ENCODE measurements at places on chromosomes 16 and 17.

DNA sequence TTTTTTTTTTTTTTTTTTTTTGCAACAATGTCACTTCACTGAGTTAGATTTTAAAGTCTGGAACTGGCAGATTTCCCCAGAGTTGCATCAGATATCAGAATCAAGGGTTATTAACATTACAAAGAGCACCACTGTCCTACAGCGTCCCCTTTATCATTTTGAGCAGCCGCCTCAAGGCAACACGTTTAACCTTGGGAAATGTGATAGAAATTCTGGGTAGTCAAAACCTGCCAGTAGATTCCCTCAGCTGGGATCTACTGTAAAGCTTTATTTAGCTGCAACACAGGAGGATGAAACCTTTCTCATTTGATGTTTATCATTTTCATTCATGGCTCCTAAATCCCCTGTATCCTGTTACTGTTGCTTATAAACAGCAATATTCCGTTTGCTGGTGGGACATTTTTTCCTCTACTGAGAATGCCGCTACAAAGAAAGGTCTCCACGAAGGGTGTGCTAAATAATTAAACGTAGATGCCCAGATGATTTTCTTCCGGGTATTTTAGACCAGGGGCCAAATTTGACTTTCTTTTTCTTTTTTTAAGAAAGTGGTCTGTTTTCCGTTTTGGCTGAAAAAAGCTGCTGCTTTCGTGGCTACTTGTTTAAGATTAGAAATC lies 436.1 kb upstream of the GOT2 start:
- no peak for DNase-seq

DNA sequence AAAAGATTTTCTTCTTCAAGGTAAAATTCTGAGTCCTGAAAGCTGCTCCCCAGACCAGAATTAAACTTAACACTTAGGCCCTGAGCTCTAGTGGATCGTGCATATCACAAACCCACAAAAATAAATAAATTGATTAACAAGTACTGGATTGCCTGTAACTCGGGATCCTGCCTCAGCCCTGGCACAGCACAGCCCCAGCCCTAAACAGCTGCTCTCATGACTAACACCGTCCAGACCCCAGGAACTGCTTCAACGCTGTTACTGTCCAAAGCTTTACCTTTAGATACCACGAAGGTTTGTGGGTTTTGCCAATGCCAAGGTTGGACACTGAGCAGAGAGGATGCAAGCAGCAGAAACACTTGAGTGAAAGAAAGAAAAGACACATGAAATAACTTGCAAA lies 172.5 kb downstream of the COPRS start:
- DNase-seq: no peak

DNA sequence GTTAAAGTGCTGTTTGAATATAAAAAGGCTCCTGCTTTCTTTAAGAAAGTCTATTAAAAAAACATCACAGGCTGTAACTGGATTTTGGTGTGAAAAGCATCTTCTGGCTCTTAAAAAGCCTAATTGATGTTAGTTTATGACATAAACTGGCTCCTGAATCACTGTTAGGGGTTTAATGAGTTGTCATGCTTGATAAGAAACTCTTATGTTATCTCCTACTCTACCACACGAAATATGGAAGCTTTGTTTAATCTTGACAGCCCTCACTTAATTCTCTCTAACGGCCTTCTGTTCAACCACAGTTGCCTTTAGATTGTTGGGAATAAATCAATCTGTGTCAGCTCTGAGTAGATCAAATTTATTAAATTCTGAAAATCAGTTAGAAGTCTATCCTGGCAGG lies 51.5 kb downstream of the CPPED1 start:
- DNase-seq: no peak

GRCh38 chr17:57130708-57131461 lies 45.8 kb downstream of the AKAP1 start:
- DNase-seq: peak; percentile 95

GRCh38 chr17:16512011-16512410 lies 20.0 kb upstream of the LRRC75A start:
- DNase-seq: no peak

DNA sequence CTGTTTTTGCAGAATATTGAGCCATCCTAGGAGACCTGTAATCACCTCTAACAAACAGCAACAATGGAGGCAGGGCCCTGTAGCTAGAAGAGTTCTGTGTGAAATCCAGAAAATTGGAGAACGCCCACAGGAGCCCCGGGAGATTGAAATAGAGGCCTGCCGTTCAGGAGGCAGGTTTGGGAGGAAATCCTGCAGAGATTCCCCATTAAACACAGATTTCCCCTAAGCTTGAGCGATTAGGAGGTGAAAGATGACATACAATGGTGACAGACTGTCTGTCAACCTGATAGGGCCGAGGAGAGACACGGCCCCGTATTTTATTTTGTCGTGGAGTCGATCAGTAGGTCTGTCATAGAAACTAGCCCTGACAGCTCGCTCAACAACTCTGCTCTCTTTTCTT lies 18.2 kb downstream of the CDK5RAP3 start:
- DNase-seq: no peak

GRCh38 chr16:11743308-11744074 lies 834 bp upstream of the TXNDC11 start:
- peak; percentile 29 for DNase-seq

DNA sequence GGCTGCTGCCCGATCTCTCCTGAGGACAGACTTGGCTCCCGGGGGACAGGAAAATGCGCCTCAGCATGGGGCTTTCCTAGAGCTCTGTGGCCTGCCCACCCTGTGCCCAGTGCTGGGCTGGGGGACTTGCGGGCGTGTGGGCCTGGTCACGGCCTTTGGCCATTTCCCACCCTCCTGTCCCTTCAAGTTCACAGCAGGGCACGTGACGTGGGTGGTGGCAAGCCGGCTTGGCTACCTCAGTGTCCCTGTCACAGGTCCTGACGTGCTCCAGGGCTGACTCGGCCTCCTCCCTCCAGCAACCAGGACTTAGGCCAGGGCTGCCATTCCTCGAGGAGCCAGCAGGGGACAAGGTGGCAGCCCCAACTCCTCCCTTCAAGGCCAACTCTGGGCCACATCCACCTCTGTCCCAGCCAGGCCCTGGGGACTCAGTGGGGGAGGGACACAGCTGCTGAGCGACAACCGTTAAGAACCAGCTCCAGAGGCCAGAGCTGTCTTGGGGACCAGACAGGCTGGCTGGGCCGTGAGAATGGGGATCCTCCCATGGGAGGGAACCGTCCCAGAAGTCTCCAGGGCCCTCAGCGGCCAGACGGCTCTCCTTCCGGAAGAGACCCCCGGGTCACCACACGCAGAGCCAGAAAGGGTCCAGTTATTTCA lies 981 bp upstream of the UNC13D start:
- peak; percentile 85 for DNase-seq

DNA sequence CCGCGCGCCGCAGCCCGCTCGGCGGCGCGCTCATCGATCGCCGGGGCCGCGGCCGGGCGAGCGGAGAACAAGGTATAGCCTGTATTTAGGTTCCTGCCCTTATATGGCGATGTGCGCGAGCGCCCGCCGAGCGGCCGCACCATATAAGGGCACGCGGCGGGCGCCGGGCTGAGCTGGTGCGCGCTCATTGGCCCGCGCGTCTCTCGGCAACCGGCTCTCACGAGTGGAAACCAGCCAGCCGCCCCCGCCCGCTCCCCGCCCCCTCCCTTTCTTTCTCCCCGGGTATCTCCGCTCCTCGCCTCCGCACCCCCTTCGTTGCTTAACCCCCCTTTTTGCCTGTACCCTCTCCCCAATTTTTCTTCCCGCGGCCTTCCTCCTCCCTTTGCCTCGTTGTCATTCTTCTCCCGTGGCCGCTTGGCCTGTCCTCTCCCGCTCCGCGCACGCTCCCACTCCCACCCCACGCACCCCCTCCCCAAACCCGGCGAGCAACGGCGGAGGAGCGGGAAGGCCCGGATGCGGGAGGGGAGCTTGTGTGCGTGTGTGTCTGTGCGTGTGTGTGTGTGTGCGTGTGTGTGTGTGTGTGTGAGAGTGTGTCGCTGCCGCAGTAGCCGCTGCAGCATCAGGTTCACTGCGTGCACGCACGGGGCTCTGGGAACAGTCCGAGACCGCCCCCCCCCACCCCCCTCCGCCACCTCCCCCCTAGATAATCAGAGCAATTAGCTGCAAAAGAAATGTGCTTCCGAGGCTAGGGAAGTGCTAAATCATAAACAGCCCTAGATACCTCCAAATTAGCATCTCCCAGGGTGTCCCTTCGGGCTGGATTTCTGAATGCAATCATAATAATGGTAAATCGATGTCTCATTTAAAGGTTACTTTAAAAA lies 13.5 kb upstream of the CBX8 start:
- DNase-seq: peak; percentile 88

- no peak for DNase-seq
These were observed 5.1 kb upstream of the SPAG7 start for GRCh38 chr17:4972752-4973151.

DNA sequence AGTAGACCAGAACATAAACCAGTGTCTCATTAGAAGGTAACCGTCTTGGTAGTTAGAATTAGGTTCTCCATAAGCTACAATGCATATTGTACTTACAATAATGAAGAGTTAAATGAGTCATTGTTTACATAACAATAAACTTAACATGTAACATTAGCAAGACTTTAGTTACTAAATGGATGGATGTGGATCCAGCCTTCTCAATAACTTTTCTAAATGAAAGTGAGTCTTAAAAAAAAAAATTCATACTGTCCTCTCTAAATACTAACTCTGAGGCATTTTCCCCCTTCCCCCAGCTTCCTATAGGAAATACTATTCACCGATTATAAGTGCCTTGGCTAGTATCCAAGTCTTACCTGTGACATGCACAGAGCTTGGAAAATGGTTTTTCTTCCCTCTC lies 155.3 kb downstream of the CYB561 start:
- DNase-seq: no peak

DNA sequence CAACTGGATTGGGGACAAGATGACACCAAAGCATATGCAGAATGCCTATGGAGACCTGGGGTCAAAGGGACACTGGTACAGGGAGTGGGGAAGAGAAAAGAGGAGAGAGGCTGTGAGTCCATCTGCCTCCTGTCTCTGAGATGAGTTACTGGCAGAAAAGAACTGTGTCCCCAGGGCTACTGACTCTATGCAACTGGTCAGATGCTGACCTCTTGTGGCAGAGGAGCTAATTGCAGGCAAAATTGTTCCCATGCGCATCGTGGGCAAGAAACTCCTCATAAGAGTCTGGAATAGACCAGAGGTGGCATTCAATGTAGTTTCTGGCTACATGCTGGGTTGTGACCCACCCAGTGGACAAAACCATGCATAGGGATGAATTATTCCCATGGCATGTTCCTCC lies 26.1 kb upstream of the MLKL start:
- DNase-seq: no peak

DNA sequence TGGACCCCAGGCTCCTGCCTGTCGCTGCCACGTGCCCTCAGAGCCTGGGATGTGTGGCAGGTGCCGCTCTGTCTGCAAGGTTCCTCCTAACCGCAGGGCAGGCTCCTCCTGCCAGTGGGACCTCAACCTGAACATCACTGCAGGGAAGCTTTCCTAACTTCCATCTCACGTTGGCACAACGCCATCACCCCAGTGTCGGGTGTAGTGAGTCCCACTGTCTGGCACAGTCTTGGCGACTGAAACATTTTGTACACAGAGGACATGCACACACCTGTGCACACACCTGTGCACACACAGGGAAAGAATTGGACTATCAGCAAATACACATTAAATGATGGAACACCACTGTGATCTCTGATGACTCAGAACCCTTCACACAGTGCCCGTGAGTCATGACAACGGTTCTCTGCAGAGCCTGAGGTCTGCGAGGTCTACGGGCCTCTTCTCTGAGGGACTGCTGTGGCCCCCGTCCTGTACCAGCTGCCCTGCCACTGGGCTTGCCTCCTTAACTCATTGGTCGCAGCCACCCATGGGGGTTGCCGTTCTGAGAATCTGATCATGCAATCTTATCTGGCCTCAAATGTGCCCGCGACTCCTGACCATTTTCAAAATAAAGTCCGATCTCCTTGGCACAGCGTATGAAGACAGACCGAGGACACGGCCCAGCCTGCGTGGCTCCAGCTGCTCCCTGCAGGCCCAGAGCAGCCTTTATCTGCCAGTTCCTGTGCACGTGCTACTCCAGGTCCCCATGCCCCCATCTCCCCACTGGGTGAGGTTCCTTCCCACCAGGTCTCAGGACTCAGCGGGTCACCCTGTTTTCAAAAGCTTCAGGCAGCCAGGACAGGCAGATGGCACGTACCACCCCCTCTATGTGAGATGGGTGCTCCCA lies 7.6 kb downstream of the CCDC57 start:
- no peak for DNase-seq

DNA sequence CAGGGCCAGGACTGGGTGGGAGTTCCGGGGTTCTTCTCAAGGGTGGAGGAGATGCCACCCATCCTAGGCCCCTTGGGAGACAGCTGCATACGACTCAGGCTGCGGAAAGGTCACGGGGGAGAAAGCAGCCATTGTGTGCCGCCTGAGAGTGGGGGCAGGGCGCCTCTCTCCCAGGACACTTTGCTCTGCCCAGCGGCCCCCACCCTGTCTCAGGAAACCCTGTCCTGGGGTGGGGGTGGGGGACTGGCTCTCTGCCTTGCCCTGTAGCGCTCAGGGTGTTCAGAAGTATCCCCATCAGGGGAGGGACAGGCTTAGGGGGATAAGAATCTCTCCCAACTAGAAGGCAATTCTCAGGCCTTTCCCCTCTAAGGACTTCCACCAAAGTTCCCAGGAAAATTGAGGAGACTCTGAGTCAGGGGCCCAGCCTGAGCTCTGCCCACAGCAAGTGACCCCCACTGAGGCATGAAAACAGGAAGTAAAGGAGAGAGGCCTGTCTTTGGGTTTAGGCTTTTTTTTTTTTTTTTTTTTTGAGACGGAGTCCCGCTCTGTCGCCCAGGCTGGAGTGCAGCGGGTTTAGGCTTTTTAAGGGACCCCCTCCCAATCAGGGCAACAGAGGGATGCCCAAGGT lies 4.9 kb downstream of the GIT1 start:
- DNase-seq: no peak

GRCh38 chr17:37820995-37821713 lies 76.3 kb upstream of the HNF1B start:
- DNase-seq: no peak

DNA sequence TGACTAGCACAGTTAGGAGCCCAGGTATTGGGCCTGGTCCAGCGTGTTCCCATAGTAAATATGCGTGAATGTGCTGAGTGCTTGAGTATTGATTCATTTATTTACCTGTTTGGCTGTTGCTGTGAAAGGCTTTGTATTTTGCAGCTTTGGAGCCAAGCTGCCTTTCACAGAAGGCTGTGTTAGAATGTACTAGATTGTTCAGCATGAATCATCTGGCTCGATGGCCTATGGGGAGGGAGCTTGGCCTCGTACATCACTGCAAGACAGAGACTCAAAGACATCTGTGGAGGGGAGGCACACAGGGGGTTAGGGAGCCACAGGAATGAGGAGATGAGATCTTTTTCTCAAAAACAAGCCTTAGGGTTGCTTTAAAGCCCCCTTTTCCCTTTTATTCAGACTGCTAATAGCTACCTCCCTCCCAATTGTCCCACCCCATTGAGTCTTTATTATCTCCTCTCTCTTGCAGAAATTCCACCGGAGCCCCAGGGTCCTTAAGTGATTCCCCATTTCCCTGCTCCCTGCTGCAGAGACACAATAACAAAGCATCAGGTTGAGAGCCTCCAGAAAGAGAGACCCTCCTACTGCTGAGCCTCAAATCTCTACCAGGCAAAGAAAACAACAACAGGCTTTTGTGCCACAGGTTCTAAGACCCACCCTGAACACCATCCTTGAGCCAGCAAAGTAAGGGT lies 307.2 kb downstream of the ABCC12 start:
- peak; percentile 25 for DNase-seq
